Mesothelial cell of epicardium (in vitro differentiated cells): ENCODE measurements at places on chromosomes 2 and 18.

DNA sequence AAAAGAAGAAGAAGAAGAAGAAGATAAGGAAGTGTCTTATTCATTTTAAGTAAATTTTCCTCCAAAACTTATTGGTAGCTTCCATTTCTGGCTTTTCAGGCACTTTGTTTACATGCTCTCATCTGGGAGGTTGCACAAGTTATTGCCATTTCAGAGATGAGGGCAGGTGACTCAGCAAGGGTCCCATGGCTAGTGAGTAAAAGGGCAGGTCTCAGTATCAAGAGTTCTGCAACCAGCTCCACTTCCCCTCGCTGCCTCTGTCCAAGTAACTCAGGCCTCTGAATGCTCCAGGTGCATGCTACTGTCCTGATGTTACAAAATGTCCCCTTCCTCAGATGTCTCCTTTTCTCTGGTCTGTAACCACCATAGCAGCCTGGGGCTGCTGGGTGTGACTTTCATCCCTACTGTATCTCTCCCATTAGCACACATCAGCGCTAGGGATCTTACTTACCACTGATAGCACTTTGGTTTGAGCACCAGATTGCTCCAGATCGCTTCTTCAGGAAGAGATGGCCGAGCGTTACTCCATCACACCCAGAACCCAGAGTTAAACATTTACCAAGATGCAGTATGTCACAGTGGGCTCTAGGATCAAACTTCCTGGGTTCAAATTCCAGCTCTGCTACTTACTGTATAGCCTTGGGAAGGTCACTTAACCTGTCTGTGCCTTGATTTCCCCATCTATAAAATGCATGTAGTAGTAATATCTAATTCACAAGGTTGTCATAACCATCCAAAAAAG is 57.4 kb upstream of the LAPTM4A start:
- H3K4me1 ChIP-seq = peaks cover 19% of the 10 kb centered on the region
- H3K36me3 ChIP-seq = no peaks in the 10 kb centered on the region
- H3K27me3 ChIP-seq = no peaks in the 10 kb centered on the region
- no peak overlapping the region for H3K4me3 ChIP-seq
- no peak overlapping the region for H3K27ac ChIP-seq

DNA sequence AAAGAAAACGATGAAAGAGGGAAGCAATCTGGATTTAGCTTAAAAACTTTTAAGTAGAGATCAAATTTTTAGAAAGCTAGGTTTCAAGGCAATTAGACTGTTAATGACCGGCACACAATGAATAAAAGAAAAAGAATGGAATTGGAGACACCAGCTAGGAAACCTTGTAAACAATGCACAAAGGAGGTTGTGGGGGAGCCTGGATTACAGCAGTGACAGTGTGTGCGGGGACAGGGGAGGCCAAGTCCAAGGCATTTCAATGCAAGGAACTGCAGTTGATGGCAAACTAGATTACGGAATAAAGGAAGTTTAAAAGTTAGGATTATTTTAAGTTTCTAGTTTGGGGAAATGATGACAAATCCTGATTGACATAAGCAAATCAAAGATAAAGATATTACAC is 74.5 kb downstream of the DTNB start:
- H3K27me3 ChIP-seq = no peaks in the 10 kb centered on the region
- DNase-seq = no peak

DNA sequence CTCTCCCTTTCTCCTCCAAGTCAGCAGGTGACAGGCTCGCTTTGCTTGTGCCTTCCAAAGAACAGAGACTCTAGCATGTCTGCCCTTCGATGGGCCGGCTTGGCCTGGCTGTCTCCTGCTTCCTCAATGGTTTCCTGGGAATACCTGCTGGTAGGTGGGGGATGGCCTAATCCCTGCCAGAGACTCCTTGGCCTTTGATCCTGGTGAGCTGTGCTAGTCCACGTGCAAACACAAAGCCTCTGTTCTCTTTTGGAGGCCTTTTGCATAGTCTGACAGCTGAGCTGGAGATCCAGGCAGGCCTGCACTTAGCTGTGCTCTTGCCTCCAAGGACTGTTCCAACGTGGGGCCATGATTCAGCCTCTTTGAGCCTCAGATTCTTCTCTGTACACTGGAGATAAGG is 67.6 kb downstream of the ARL4C start:
- H3K36me3 ChIP-seq = no peaks in the 10 kb centered on the region
- H3K4me1 ChIP-seq = peaks cover 23% of the 10 kb centered on the region
- peak overlapping the region; percentile 43 for H3K27ac ChIP-seq
- DNase-seq = no peak
- no peaks in the 10 kb centered on the region for H3K27me3 ChIP-seq

GRCh38 chr2:195612611-195613495 is 44.2 kb upstream of the SLC39A10 start:
- no peaks in the 10 kb centered on the region for H3K27me3 ChIP-seq
- peak overlapping the region; percentile 92 for H3K27ac ChIP-seq
- peak; percentile 51 for DNase-seq
- H3K4me1 ChIP-seq = peaks cover 58% of the 10 kb centered on the region

DNA sequence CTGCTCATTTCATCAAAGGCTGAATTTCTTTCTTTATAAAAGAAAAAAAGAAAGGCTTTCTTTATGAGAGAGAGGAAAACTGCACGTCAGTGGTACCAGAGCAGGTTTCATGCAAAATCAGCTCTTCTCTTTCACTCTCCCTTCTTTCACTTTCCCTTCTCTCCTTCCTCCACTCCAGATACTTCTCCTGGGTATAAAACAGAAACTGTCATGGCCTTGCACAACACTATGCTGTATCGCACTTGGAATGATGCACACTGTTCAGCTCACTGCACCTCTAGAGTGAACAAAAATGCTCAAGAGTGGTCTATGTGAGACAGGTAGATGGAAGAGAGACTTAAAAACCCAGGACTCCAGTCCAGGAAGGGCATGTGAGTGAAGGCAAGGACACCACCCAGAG is 73.8 kb downstream of the KLF7 start:
- H3K27ac ChIP-seq = no peak overlapping the region
- H3K4me1 ChIP-seq = peaks cover 9% of the 10 kb centered on the region
- no peaks in the 10 kb centered on the region for H3K36me3 ChIP-seq
- no peaks in the 10 kb centered on the region for H3K27me3 ChIP-seq
- no peak for DNase-seq

GRCh38 chr2:73004889-73005596 is 66.5 kb downstream of the SFXN5 start:
- no peak overlapping the region for H3K27ac ChIP-seq
- H3K36me3 ChIP-seq = no peaks in the 10 kb centered on the region
- H3K4me1 ChIP-seq = no peaks in the 10 kb centered on the region
- H3K4me3 ChIP-seq = no peak overlapping the region
- DNase-seq = peak; percentile 17
- no peaks in the 10 kb centered on the region for H3K27me3 ChIP-seq

- peaks cover 8% of the 10 kb centered on the region for H3K36me3 ChIP-seq
- peak within 1 kb of the TSS; percentile 84 for H3K4me3 ChIP-seq
- H3K27ac ChIP-seq = peak within 1 kb of the TSS; percentile 99
- peak; percentile 54 for DNase-seq
- peaks cover 43% of the 10 kb centered on the region for H3K4me1 ChIP-seq
These were observed at the start of gene KCMF1 for GRCh38 chr2:84970868-84971509. KCMF1 (plus strand) TSS chr2:84971161; CDS start chr2:84971452, 291 bp downstream.

DNA sequence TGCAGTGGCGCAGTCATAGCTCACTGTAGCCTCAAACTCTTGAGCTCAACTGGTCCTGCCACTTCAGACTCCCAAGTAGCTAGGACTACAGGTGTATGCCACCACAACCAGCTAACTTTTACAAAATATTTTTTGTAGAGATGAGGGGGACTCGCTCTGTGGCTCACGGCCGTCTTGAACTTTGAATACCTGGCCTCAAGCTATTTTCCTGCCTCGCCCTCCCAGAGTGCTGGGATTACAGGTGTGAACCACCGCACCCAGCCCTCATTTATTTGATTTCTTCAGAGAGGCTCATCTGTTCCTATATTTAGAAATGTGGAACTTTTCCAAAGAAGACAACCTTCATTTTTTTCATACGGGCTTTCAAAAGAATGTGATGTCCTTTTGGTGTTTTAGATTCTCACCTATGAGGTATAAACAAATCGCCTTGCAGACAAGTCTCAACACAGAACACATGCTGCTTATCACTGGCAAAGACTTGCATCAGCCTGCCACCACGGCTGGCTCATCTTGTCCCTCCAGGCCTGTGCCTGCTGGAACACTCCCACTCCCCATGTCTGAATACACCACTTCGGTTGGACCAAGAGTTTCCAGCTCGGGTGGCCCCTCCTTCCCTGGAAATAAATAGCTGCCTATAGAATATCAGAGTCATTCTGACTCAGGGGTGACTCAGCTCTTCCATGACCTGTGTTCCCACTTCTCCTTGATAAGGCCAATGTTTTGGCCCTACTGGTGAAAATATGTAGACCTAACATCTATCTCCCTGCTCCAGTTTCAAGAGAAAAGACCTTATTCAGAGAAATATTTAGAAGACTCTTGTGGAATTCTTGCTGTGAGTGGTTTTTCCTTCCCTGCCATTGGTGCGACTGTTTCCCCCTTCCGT is 202.6 kb downstream of the TGIF1 start:
- H3K4me3 ChIP-seq = no peak overlapping the region
- H3K36me3 ChIP-seq = no peaks in the 10 kb centered on the region
- peak overlapping the region; percentile 93 for H3K27ac ChIP-seq

- peaks cover 66% of the 10 kb centered on the region for H3K27me3 ChIP-seq
- H3K4me1 ChIP-seq = no peaks in the 10 kb centered on the region
- no peak for DNase-seq
- H3K4me3 ChIP-seq = no peak overlapping the region
- H3K36me3 ChIP-seq = no peaks in the 10 kb centered on the region
These were observed 29.9 kb upstream of the ZNG1B start for GRCh38 chr2:113407446-113408099.
